ENCODE measurements at places on chromosomes 7 and 10.

DNA sequence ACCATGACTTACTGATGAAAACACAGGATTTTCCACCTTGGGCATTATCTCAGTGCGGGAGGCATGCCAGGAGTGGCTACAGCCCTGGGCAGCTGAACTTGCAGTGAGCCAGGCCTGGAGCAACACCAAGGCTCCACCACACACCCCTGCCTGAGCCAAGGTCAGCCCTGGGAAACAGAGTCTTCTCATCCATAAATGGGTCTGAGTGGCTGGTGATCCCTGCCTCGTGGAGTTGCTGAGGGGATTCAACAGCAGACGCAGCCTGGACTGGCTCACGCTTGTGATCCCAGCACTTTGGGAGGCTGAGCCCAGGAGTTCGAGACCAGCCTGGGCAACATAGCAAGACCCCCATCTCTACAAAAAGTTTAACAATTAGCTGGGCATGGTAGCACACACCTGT, 32.2 kb downstream of the SPOCK2 start:
- no peak for DNase-seq

DNA sequence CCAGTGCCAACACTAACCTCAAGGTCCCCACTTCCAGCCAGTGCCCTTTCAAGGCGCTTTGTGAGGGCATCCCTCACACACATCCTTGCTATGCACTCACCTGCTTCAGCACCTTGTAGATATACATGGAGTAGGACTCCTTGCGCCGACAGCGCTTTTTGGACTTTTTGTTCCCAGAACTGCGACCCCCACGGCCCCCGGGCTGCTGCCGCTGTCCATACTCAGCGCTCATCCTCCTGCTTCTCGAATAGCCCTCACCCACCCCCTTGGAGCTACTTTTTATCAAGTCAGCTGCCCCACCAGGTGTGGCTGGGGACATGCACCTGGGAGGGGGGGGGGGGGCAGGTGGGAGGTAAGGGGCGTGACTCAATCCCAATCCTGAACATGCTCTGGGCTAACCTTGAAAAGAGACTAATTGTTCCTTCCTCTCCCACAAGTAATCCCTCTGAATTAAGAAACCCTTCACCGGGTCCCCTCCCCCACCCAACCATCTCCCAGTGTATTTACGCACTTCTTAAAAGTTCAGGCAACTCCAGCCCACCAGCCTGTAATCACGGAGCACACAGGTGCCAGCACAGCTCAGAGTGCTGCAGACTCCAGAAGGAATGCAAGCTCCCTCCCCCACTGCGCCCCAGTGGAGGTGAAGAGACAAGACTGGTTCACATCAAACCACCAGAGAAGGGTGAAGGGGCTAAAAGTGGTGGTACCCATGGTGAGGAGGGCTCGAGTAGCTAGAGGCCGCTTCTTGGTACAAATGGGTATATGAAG, at the start of gene H2BK1:
Gene H2BK1 (minus strand): TSS at position 402 of the 768 bp plus-strand sequence. CDS start 170 bp downstream, at position 232.
- DNase-seq, result no peak

DNA sequence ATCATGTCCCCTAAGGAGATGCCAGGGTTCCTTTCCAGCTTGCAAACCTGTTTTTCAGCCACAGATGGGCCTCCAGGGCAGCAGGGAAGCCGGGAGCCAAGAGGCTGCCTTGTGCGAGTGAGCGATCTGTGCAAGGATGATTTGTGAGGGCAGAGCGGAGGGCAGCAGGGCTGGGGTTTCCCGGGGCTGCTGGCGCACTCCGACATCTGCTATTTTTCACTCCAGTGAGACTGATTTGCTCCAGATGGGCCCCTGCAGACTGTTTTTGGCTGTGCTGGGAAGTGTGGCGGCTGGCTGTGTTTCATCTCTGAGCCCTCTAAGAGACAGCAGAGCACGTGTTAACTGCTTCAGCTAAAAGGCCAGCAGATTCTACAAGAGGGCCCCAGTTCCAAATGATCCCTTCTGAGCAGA, 466.2 kb downstream of the TYW1 start:
- DNase-seq, result no peak

- DNase-seq, result no peak
Observed at GRCh38 chr10:132783165-132783939, 2.6 kb downstream of the NKX6-2 start.

GRCh38 chr10:27245836-27246235, 5.2 kb upstream of the ACBD5 start:
- DNase-seq, result no peak

DNA sequence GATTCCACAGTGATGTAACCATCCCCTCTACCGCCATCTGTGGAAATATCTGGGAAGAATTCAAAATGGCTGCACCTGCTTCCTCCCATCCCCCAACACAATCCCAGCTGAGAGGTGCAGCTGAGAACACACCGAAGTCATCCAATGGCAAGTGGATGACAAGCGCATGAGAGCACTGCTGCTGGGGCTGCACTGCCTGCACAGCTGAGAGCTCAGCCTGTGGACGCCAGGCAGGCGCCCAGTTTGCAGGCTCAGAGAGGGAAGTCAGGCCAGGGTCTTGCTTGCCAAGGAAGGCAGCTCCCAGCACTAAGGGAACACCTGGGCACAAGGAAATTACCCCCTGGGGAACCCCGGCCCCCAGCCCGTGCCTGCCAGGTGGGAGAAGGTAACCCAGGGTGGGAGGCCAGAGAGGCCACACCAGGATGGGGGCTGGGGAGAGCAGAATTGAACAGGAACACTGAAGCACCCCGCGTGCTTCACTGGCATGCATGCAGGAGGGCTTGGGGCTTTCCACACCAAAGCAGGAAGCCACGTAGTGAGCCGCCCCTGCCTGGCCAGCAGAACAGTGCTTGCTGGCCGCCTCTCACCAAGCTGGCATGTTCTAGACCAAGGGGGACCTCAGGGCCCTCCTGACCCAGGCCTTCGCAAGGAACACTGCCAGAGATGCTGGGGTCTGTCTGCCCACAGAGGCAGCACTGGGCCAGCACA, 46.2 kb downstream of the FAM53B start:
- peak; percentile 44 for DNase-seq

GRCh38 chr10:128522551-128523308, 396.5 kb upstream of the MKI67 start:
- no peak for DNase-seq

- no peak for DNase-seq
Observed at GRCh38 chr10:127935071-127935561, 28.2 kb downstream of the PTPRE start.

DNA sequence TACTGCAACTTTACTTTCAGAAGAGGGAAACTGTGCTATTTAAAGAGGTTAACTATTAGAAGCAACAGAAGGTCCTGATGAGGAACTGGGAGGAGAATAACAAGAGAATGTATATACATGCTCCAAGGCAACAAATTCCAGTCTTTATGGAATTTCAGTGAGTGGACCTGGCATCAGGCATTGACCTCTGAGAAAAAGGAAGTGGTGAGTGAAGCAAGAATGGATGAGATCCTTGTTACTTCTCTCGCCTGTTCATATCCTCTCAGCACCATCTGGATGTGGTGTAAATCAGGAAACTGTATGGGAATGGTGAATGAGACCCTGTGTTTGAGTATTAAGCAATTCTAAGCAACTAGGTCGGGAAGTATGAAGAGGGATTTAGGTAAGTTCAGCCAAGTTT, 30.3 kb upstream of the KBTBD2 start:
- DNase-seq, result no peak

DNA sequence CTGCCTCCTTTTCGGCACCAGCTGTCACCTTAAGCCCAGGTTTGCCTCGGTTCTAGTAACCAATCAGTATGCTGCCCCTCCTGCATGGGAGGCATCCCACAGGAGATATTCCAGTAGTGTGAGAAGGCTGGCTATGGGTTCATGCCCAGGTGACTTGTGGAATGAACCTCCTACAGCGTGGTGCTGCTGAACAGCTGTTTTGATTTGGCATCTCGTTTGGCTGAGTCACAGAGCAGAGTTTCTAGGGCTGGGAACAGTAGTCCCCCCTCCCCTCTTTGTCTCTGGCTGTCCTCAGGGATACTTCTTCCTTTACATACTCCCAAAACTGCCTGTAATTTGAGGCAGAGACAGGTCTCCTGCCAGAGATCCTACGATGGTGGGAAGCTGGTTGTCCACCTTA, 16.1 kb downstream of the R3HCC1L start:
- no peak for DNase-seq

- peak; percentile 13 for DNase-seq
Observed at GRCh38 chr7:106864298-106865081, 592 bp upstream of the PIK3CG start.

DNA sequence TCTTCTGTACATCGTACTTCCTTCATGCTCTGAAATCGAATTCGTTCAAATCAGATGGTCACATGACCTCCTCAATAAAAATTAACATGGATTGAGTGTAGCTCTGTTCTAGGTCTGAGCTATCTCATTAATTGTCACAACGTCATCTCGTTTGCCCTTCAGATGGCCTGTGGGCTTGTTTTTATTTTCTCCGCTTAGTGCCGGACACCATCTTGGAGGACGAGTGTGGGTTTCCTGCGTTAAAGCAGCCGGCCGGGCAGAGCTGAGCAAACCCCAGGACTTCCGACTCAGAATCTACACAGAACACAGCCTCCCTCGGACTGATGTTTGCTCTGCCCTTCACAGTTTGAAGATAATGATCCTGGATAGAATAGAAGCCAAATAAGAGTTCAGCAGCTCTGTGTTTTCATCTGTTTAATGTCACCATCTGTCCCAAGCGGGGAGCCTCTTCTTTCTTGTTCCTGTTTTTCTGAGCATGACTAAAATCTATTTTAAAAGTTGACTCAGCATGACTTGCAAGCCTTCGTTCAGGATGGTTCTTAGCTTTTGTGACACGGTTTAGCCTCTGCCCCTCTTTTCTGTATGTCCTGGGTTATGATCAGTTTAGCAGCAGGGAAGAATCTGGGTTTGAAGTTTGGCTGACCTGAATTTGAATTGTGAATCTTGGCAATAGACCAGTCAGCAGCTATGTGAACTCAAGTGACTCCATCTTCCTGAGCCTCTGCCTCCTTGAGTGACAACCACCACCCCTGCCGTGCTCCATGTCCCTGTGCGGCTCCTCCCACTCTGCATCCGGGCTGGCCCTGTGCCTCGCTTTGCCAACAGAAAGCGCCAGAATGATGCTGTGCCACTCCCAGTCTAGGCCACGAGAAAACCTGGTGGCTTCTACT, 30.6 kb upstream of the GALNTL5 start:
- no peak for DNase-seq

- DNase-seq, result no peak
Observed at GRCh38 chr7:116598278-116598677, 73.4 kb downstream of the CAV1 start.

GRCh38 chr7:128738570-128739047, 550 bp upstream of the CALU start:
- peak; percentile 4 for DNase-seq

DNA sequence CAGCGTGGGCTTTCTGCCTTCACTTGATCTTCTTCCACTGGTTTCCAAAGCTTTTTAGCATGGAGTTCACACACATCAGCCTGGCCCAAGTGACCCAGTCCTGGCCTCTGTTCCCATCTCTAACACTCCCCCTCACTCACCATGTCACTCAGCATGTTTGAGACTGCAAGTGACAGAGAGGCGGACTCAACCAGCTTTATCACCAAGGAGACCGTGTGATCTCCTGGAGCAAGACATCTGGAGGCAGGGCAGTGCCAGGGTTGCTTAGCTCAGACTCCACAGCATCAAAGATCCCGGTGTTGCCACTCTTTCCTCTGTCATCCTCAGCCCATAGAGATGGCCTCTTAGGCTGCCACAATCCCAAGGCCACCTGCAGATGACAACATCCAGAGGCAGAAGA, 39.4 kb downstream of the FAM241B start:
- DNase-seq, result no peak

- DNase-seq, result no peak
Observed at GRCh38 chr7:21886396-21886795, 59.3 kb downstream of the CDCA7L start.

- DNase-seq, result no peak
Observed at GRCh38 chr7:19448091-19448490, 260.7 kb downstream of the POLR1F start.

DNA sequence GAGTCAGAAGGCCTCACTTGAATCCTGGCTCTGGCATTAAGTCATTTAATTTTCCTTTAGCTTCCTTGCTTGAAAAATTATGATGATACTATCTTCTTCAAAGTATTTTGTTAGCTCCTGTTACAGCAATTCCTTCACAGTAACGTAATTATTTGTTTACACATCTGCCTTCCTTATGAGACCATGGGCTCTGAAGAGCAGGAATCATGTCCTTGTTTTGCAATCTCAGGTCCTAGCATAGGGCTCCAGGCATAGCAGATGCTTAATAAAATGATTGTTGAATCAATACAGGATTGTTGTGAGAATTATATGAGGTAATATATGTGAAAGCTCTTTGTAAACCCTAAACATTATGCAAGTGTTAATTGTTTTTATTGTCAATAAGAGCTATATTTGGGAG, 25.5 kb downstream of the KLHDC10 start:
- no peak for DNase-seq

- no peak for DNase-seq
Observed at GRCh38 chr10:49484486-49485235, 54.3 kb downstream of the ERCC6 start.

DNA sequence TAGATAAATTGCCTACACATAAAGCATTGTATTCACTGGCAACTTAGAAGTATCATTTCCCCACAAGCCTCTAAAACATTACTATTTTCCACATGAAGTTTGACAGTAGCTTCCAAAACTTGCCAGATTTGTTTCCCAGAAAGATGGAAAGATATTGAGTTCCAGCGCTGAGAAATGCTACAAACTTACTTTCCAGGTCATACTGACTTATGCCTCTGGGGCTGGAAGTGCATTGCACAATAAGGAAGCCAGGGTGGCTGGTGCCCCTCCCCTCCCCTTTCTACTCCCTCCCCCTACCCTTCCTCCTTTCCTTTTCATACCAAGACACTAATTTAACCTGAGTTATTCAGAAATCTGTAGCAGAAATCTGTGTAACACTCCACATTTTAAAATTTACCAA, 212.6 kb downstream of the WDR37 start:
- DNase-seq, result no peak

DNA sequence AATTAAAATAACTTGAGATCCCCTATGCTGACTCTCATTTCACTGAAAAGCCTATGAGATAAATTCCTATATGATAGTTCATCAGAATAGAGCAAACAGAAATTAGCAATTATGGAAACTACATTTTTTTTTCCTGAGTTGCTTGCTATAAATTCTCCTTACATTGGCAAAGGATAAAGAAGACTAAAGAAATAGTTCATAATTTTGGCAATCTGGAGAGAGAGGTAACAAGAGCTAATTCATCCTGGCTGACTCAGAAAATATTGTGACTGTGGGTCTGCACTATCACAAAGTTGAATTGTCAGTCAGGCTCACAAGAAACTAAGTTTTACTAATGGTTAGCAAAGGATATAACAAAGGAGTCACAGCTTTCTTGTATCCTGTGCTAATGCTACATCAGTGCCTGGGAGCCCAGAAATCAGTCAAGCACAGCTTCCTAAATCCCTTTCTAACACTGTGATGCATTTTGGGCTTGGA, 483.0 kb downstream of the MAGI2 start:
- DNase-seq, result no peak

DNA sequence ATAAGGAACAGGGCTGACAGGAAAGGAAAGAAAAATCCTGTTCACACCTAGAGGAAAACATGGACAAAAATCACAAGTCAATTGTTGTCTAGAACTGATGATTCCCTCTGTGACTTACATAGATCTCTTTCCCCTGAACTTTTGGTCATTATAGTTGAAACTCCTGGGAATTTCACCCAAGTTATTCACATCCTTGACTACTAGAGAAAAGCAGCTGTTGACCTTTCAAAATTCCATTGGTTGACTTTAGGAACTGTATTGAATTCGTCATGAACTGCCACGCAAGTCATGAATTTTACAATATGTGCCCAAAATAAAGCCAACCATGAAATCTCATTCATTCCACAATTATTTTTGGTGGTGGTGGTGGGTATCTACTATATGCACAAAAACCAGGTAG, 104.3 kb downstream of the UBE2H start:
- DNase-seq, result no peak

All from effector memory CD8-positive, alpha-beta T cell (primary cell).